Calu3 (cell line): ENCODE measurements at places on chromosomes 3 and 15. TPM values are rescaled to one million over a fixed set of nuclear protein-coding genes. Genes with fewer than 3 reads are reported as not detected.
A peak's percentile ranks its signal among the peaks of the same experiment; 100 is the strongest.

DNA sequence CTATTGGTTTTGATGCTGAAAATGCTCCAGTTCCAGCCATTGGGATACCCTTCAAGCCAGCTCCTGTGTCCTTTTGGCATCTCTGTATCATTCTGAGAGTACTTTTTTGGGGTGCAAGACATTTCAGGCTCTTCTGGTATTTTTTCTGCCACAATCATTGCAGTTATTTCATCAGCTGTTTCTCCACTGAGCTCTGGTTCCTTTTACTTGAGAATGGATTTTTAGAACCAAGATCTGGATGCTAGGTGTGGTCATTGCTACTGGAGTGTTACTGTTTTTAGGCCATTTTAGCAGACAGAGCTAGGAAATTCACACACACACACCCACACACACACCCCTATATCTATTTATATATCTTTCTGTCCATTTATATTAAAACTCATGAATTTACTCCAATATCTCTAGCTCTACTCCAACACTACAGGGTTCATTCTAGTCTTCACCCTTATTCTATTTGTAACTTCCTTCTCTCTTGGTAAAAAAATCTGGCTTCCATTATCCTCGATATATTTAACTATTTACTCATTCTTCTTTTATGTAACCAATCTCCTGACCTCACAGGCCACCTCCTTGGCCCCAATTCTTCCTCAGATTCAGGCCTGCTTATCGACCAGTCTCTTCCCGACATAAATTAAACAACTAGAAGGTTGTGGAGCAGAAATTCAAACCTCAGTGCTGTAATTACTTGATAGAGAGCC, 17.0 kb downstream of the SLC35G2 start:
- peaks cover 45% of the 10 kb centered on the region for H3K4me1 ChIP-seq
- H3K4me3 ChIP-seq = no peak overlapping the region
- H3K27ac ChIP-seq = peak overlapping the region; percentile 10
- H3K36me3 ChIP-seq = peaks cover 17% of the 10 kb centered on the region

DNA sequence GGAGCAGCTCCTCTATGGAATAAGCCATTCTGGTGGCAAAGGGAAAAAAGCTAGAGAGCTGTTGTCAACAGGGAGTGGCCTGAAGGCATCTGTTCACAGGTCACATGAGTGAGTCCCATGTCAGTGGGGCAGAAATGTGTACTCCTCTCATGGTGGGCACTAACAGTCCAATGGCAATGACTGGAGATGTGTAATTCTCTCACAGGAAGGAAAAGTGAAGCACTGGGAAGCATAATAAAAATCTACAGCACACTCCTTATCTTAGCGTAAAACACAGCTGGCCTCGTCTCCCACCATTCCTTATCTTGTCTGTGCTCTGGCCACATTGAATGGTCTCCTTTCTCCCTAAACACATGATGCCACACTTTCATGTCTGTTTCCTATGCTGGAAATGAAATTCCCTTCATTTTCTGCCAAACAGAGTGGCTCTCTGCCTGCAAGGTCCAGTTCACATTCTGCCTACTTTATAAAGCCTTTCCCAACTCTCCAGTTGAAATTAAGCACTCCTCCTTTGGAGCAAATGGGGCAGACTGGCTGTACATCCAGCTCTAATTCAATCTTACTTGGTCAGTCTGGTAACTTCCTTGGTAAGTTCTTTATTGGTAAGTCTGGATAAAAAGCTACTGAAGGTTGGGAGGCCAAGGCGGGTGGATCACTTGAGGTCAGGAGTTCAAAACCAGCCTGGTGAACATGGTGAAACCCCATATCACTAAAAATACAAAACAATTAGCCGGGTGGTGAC, 139.8 kb downstream of the RPL22L1 start:
- H3K27ac ChIP-seq = no peak overlapping the region
- peaks cover 9% of the 10 kb centered on the region for H3K27me3 ChIP-seq
- H3K4me3 ChIP-seq = no peak overlapping the region

The CHDH gene
- total RNA-seq = 24.9 and 28.5 TPM in 2 replicates

DNA sequence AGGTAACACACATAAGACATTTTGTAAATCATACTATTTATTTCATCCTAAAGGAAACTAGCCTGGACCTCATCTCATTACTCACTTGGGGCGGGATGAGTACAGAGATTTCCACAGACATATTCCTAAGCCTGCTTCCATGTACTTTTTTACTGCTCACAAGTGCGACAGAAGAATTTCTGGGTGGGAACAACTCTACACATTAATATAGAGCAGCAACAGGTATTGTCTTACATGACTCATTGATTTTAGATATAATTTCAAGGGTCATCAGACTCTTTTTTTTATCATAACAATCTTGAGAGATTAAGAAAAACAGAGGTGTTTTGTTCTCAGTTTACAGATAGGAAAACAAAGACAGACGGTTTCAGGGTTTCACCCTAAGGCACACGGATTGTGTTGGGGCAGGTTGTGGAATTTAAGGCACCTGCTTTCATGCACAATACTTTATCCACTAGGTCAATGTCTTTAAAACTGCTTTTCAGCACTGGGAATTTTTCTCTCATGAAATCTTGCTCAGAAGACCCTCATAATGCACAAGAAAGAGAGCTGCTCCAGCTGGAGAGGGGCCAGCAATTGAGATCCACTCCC, 186.7 kb upstream of the CDIN1 start:
- no peaks in the 10 kb centered on the region for H3K4me1 ChIP-seq
- no peaks in the 10 kb centered on the region for H3K36me3 ChIP-seq
- H3K27me3 ChIP-seq = no peaks in the 10 kb centered on the region
- peak overlapping the region; percentile 39 for H3K27ac ChIP-seq
- no peak for DNase-seq
